Mammary epithelial cell (primary cell): ENCODE measurements at places on chromosomes 4 and X. TPM values are rescaled to one million over a fixed set of nuclear protein-coding genes. Genes with fewer than 3 reads are reported as not detected.
A peak's percentile ranks its signal among the peaks of the same experiment; 100 is the strongest.

DNA sequence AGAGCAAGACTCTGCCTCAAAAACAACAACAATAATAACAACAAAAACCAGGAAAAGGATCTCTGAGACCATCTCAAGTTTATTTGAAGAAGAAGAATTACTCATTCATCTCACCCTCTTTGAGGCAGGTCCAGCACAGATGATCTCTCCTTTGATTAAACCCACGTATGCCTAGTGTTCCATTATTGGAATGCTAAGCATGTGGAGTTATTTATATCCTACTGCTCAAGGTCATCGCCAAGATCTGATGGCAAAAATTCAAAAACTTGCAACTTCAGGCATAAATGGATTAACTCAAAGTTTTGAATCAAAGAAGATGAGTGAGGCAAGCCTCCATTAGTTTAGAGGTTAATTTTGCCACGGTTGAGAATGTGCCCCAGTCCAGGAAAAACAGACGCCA lies 184.2 kb downstream of the DHRSX start:
- no peak for DNase-seq

DNA sequence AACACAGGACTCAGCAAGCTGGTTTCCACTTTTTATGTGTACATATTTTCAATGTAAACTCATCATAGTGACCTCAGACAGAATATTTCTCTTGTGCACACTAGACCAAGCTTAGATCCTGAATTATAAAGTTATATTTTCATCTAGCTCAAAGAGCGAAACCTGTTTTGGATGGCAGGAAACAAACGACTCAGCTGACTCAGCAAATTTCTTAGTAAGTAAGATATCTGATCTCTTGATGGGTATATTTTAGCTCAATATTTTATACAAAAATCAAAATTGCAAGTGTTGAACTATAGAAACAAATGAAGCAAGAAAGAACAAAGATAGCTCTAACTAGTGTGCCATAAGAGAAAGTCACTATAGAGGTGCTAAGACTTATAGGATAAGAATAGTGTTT lies 1114.5 kb downstream of the STPG2 start:
- no peak for DNase-seq

DNA sequence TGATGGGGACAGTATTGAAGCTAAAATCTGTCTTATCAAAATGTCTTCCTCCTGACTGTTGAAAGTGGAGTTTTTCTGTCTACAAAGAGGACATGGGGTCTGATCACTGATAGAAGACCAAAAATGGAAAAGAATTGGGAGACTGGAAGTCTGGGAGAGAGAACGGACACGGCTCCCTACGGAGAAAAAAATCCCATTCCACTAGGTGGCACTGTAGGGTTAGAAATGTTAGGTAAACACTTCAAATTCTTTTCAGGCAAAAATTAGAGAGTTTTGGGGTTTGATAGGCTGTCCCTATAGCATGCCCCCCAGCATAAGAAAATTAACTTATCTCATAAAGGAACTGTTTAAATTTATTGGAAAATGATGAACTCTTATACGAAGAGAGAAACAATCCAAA lies 200.5 kb downstream of the FAM133A start:
- peak; percentile 8 for DNase-seq

- no peak for DNase-seq
These were observed 109.2 kb upstream of the LIMCH1 start for GRCh38 chr4:41428601-41429279.

Gene PCDH18
- total RNA-seq: 1.2 TPM

- no peak for DNase-seq
These were observed 59.1 kb downstream of the IGFBP7 start for GRCh38 chr4:57051095-57051494.

Gene STIM2
- total RNA-seq: 56.0 TPM

DNA sequence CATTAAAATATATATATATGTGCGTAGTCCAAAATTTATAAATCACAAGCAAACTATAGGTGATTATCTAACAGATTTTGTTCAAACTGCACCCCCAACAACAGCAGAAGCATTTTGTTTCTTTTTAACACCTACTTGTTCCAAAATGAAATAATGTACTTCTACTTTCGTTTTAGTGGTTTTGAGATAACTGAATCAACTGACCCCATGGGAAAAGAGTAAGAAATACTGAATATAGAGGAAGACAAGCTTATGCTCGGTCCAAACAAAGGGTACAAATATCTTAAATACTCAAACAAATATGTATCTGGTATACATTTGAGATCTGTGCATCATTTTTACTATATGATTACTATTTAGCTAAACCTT lies 22.4 kb downstream of the MAP7D3 start:
- DNase-seq: no peak

Gene EDNRA
- 32.3 and 35.4 TPM in 2 replicates for total RNA-seq

Gene PRR32
- not detected in 2 replicates for total RNA-seq

DNA sequence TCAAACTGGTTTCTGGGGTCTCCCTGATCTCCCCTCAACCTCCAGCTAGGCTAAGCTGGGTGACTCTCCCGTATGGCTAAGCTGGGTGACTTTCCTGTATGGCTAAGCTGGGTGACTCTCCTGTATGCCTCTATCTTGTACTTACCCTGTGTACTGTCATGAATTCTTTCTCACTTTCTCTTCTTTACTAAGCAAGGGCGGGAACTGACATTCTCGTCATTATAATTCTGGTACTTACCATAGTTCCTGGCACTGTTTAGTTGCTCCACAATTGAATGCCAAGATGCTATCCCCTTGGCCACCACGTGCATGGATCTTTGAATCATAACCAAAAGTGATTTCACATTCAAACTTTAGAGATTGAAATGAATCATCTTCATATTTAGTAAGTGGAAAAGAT lies 8.8 kb downstream of the INTU start:
- no peak for DNase-seq

Gene SPP1
- 157 TPM for total RNA-seq

GRCh38 chr4:52259978-52260377 lies 208.9 kb downstream of the SPATA18 start:
- no peak for DNase-seq

GRCh38 chr4:190017357-190018200 lies 9.5 kb downstream of the FRG2 start:
- no peak for DNase-seq

DNA sequence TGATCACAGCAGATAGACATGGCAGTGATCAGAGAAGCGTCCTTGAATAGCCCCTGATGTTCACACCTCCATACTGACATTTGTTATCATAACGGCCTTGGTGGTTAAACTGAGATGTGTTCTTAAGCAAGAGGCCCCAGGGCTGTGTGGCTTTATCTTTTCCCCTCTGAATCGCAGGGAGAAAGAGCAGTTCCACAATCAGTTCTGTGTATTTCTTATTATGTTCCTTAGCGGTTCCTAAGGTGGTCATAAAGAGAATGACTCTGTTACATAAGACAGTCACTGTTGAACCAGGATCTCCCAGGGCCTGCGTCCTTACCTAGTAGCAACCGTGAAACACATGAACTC lies 52.8 kb upstream of the CBR4 start:
- DNase-seq: no peak
